HCT116 (cell line): ENCODE measurements at places on chromosomes 1 and 21.

DNA sequence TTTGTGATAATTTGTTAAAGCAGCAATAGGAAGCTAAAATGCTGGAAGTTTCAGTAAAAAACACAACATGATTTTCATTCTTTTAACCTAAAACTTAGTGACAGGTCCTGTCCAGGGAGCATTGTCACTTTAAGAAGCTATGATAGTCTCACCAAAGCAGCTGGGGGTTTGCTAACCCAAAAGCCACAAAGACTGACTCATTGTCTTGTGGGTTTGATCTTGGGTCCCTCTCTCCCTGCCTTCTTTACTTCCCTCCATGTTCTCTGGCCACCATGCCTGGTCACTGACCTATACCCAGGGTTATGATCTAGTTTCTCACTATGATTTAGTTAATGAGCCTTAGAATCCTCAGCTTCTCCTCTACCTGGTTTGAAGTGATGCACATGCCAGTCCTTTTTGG, 213.5 kb upstream of the PTGFR start:
- DNase-seq: no peak

- DNase-seq: no peak
Observed at GRCh38 chr1:242524571-242525359, at the start of gene PLD5. Gene PLD5 (minus strand): TSS chr1:242524697.

DNA sequence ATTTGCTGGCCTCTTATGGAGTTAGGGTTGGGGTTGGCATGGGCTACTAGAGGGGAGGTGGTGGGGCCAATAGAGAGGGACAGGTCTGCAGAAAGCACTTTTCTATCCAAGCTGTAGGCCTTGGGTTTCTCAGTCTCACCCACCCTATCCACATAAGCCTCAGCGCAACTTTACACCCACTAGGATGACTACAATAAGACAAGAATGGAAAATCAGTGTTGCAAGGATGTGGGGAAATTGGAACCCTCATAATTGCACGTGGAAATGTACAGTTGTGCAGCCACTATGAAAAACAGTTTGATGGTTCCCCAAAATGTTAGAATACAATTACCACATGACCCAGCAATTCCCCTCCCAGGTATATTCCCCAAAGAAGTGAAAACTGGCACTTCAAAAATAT, 14.0 kb upstream of the GSTM4 start:
- no peak for DNase-seq

DNA sequence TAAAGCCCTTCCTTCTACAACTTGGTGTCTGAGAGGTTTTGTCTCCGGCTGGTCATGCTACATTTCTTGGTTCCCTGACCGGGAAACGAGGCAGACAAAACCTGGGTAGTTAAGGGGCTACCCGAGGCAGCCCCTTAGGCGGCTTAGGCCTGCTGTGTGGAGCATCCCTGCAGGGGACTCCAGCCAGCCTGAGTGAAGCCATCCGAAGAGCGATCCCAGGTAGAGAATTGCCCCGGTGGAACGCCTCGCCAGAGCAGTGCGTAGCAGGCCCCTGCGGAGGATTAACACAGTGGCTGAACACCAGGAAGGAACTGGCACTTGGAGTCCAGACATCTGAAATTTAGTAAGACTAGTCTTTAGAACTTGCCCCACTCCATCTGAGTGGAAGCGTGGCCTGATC, 21.2 kb upstream of the MYOCOS start:
- no peak for DNase-seq

- DNase-seq: no peak
Observed at GRCh38 chr1:81702903-81703302, 97.8 kb upstream of the ADGRL2 start.

- DNase-seq: no peak
Observed at GRCh38 chr1:20682571-20683236, 21.5 kb upstream of the DDOST start.

GRCh38 chr1:33414879-33415278, 16.0 kb downstream of the PHC2 start:
- DNase-seq: no peak

DNA sequence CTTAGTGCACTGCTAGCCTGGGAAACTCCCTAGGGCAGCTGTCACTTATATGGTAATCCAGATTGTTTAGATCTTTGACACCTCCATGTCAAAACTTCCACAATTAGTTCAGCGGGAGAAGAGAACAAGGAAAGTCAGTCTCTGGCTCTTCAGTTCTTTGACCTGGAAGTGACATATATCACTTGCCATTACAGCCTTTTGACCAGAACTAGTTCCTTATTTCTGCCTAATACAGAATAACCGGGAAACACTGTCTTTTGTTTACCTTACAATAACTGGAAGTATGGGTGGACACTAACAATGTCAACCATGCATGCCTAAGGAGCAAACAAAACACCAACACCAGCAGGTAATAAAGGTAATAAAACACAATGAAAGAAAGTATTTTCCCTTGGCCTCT, 68.3 kb downstream of the C4BPA start:
- no peak for DNase-seq

DNA sequence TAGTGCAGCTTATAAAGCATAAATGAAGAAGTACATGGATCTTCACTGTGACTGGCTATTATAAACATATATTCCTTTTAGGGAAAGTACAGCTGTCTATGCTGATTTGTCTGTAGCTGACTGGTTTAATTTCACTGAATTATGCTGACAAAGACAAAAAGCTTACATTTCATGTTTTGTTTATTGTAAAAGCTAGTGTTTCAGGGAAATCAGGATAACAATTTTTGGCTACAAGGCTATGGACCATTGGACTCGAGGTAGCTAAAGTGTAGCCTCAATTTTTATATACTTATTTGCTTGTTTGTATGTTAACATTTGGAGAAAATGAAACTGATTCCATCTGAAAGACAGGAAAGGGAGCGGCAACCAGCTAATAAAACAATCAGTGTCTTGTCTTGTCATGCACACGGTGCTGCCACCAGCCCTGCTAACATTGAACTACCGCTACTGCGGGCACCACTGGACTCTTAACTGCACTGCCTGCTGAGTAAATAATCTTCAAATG, 480.2 kb downstream of the COL11A1 start:
- no peak for DNase-seq

DNA sequence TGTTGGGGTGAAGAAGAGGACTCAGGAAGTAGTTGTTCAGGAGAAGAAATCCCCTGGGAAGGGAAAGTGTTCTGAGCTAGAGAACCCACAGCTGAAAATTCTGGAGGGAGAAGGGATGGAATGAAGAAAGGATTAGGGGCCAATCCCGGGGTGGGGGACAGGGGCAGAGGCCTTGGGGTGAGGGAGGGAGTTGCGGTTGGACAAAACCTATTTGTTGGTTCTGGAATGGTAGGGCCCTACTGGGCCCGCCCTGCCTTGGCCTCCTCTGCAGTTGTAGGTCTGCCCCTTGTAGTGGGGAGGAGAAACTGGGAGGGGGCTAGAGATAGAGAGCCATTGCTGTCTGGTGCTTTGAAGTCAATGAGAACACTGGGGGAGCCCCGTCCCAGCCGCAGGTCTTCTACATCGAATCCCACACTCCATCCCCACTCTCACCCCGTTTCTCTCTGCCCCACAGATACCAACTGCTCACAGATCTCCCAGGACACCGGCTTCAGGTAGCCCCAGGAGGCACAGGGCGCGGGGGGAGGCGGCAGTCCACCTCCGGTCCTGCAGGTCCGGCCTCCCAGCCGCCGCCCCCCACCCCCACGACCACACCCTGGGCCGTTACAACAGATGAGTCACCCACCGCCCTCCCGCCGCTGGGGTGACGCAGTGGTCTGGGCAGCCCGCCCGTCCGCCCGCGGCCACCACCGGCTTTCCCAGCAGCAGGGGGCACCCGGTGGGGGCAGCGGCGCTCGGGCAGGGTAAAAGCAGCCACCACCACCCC, 1.1 kb downstream of the TAGLN2 start:
- peak; percentile 55 for DNase-seq

DNA sequence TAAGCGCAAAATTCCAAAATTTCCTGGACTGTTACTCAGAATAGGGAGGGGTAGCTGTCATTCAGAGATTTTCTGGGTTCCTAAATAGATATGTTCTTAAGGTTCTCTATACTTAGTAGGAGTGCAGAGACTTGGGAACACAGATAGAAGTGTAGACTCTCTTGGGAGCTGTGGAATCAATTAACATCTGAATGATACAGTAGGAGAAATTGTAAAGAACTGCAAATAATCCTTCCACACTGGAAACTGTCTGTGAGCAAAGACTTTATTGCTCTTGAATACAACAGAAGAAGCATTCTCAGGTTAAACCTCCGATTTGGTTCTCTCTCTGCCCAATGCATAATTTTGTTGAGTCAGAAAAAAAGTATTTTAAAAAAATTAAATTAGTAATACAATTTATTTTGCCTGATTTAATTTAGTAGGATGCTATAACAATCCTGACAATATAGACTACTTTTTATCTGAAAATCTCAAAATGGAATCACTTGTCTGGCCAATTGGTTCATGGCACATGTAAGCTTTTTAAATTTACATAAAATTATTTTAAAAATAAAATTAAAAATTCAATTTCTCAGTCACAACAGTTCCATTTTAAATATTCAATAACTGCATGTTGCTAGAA, 1754.3 kb downstream of the PLA2G4A start:
- no peak for DNase-seq

GRCh38 chr1:116990612-116991151, 10.9 kb upstream of the CD101 start:
- DNase-seq: no peak

DNA sequence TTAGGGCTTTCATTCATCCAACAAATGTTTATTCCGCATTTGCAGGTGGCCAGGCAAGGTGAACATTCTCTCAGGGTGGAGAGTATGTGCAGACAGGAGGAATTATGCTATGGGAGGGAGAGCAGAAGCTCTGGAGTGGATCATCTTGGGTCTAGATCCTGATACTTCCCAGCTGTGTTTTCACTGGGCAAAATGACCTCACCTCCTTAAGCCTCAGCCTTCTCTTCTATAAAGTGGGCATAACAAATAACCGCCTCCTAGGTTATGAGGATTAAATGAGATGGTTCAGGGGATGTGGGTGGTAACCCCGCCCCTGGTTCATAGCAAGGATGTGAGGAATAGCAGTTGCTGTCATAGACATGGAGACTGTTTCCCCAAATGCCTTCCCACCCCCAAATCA, 1.7 kb upstream of the TMEM51 start:
- DNase-seq: no peak

- no peak for DNase-seq
Observed at GRCh38 chr1:154865442-154866256, 4.4 kb downstream of the KCNN3 start.
